Right kidney (tissue), 9 donors: ENCODE measurements at places on chromosomes 4 and X.

- DNase-seq, result no peak
These were observed 3.2 kb upstream of the PCDH19 start for GRCh38 chrX:100413229-100413628.

DNA sequence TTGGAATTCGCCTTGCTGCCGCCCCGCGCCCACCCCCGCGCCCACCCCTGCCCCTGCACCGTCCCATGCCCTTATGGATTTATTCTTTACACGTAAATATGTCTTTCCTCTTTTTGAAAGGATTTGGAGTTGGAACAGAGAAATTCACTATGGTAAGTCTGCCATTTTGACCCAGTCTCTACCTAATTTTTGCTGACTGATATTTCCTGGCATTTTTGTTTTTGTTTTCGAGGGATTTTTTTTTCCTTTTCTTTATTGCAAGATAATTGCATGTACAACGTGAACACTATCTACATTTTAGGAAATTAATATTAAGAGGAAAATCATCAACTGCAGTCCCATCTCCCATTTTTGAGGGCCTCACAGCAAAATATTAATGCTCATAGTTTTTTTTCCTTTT is 468 bp upstream of the SPIN2B start:
- DNase-seq, result peak; percentile 1

GRCh38 chr4:130131536-130131935 is 1035.6 kb downstream of the C4orf33 start:
- DNase-seq, result no peak

DNA sequence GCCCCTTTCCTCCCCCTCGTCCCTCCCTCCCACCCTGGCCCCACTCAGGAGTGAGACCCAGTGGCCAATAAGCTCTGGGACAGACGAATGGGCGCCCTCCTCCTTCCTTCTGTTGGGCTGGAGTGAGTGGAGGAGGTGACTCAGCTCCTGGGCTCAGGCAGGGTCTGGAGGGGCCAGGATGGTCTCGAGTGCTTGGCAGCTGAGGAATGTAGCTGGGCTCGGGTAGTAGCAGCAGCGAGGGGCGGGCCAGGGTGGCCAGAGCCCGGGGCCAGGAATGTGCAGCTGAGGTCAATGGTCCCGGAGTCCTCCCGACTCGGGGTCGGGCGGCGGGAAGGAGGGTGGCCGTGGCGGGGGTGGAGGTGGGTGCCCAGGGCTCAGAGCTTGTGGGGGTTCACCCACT is 15.0 kb downstream of the G6PD start:
- DNase-seq, result no peak

DNA sequence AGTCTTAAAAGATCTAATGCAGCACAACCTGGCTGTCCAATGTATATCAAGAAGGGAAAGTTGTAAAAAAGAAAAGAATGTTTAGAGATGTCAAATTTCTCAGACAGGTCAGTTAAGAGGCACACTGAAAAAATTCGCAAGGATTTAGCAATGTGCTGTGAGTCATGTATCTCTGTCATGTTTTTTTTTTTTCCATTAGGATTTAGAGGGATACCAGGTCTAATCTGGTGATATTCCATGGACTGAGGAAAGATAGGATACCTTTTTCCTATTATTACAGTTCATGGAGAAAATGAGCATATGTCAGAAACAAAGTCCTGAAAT is 815.4 kb upstream of the PCDH10 start:
- no peak for DNase-seq

GRCh38 chr4:180932370-180933001 is 1310.7 kb upstream of the TENM3 start:
- no peak for DNase-seq

GRCh38 chr4:101795704-101796103 is 5.2 kb downstream of the BANK1 start:
- no peak for DNase-seq

DNA sequence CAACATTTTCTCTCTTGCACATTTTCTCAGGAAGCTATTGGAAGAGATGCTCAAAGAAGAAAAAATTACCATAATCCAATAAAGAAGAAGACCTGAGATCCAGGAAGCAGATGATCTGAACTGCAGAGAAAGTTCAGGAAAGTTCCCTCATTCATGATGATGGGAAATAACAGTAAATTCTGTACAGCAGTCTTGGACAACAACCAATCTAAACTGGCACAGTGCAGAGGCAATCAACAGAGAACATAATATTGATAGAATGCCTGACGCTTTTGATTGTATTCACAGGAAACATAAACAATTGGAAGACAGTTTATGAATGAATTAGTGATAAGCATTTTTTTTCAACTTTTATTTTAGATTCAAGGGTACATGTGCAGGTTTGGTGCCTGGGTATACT is 428.9 kb downstream of the KCTD8 start:
- DNase-seq, result no peak

- no peak for DNase-seq
These were observed 323.9 kb upstream of the CASK start for GRCh38 chrX:42247241-42247640.

DNA sequence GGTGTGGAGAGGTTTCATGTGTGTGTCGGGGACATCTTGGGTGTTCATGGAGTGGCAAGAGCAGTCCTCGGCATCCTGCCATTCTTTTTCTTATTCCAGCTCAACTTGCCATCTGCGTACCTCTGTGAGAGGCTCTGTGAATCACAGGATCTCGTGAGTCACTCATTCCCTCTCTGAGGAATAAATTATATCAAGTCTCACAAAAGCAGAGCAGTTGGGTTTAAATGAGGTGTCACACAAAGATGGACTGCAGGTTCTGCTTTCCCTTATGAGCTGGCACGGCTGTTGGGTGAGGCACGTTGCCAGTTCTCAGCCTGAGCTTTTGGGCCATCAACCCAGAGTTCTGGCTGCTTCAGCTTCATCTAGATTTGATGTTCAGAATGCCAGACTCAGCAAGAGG is 6.8 kb upstream of the OCIAD2 start:
- DNase-seq, result no peak

DNA sequence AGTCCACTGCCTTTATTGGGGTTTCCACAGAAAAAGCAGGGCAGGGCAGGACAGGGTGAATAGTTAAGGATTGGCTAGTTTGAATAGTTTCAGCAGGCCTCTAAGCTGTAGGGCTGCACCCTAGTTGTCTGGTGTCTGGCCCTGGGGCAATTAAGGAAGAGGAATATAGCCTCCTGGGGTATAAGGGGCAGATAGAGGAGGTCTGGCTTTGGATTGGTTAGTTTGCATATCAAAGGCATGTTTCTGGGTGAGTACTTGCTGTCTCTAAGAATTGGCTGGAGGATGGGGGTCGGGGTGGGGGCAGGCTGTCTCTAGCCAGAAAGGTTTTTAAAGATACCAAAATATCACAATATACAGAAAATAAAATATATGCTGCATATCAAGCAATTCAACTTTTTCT is 100.4 kb downstream of the TMEM164 start:
- DNase-seq, result no peak

- DNase-seq, result no peak
These were observed 1084.1 kb downstream of the FAM133A start for GRCh38 chrX:94758130-94758529.

GRCh38 chrX:79408623-79409322 is 41.6 kb upstream of the ITM2A start:
- DNase-seq, result no peak

DNA sequence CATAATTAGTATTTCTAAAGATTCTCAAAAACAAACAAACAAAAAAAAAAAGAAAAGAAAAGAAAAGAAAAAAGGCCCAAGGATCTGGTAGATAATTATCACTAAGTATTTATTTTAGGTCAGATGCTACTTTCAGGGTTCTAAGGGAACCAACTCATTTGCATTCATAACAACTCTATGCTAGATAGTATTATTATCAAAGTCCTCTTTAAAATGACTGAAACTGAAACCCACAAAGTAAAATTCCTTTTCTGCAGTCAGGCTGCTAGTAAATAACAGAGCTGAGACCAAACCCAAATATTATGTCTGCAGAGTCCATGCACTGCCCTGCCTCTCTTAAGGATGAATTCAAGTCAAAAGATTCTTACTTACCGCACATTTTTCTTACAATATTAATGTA is 38.3 kb upstream of the MAPK10 start:
- DNase-seq, result no peak

DNA sequence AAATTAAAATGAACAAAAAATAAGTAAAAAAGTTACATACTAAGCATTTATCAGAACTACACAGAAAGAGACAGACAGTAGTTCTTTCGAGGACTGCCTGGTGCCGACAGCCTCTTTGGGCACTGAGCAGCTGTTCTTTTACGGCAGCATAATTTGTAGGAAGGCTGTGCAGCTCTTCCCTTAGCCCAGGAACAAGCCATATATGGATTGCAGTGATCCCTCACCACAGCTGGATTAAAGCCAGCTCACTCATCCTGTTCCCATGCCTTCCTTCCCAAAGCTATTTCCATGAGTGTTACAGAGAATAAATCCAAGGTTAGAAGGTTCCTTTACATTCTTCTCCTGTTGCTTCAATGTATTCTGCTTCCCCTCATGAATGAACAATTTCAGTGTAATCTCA is 71.7 kb downstream of the DDX60L start:
- no peak for DNase-seq

- DNase-seq, result no peak
These were observed 131.9 kb downstream of the FHIP1A start for GRCh38 chr4:151540728-151541388.

DNA sequence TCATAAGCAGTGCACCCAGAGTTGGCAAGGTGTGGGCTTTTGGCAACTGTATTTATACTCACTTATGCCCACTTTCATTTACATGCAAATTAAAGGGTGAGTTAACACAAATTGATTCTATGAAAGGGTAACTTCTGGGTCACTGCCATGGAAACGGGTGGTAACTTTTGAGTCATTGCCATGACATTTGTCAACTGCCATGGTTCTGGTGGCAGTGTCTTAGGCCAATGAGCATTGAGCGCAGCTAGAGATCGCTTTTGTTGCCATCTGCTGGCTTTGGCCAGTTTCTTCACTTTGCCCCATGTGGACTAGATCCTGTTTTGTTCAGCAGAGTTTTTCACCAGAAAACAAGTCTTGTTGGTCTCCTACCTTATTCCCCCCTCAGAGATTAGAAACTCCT is 170.8 kb upstream of the NUDT6 start:
- DNase-seq, result no peak

DNA sequence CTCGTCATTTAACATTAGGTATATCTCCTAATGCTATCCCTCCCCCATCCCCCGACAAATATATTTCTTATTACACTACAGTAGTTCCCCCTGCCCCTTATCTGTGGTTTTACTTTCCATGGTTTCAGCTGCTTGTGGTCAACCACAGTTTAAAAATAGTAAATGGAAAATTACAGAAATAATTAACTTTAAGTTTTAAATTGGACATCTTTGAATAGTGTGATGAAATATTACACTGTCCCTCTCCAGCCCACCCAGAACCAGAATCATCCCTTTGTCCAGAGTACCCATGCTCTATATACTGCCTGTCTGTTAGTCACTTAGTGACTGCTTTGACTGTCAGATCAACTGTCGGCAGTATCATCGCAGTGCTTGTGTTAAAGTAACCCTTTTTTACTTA is 47.4 kb upstream of the VEGFC start:
- no peak for DNase-seq

- DNase-seq, result peak; percentile 56
These were observed 700 bp downstream of the SLC26A1 start for GRCh38 chr4:992297-993110.

- no peak for DNase-seq
These were observed 29.5 kb downstream of the SH3TC1 start for GRCh38 chr4:8228319-8229250.

DNA sequence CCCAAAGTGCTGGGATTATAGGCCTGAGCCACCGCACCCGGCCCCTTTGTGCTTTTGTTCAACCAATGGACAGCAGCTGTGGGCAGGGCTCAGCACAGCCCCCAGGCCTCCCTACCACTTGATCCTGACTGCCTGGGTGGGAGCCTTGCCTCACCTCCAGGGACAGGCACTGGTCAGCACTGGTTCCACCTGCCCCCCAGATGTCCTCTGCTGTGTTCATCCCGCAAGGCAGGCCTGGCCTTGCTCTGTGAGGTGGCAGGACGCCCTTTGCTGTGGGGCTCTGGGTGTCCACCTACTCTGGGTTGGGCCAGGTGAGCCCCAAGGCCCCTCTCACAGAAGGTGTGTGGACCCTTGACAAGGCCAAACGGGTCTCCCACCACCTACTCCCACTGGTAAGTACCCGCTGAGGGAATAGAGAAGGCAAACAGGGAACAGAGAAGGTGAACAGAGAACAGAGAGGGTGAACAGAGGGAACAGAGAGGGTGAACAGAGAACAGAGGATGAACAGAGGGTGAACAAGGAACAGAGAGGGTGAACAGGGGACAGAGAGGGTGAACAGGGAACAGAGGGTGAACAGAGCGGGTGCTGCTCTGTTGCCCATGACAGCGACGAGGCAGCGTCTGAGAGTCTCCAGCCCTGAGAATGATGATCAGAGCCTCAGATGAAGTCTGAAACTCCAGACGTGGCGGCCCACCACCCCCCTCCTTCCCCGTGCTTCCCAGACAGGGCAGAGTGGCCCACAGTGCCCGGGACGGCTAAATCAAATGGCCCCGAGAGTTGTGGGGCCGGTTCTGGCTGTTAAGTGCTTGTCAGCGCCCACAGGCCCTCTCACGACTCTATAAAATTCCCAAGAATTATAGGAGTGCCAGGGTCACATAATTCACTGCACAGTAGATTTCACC is 55.0 kb upstream of the NKX1-1 start:
- no peak for DNase-seq

DNA sequence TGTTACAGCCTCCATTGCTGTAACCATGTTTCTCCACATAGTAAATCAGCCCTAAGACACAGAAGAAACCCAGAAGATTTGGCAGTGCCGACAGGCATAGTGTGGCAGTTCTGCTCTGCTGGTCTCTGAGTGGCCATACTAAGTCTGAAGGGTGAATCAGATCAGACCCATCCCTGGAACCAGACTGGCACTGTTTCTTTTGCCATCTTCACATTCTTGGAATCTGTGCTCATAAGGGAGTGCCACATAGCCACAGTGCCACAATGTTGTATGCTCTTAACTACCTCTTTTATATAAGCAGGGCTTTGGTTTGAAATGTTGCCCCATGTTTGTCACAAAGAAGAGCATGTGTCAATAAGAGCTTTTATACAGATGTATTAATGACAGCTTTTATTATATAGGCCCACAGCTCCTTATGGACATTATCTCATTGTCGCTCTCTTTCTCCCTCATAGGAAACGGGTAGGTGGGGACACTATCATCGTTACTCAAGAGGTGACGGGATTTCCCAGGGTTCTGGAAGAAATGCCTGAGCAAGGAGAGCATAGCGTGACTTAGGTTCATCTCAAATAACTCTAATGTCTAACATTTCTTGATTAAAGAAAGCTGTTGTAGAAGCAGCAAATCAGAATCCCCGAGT is 128.2 kb downstream of the CBR4 start:
- DNase-seq, result no peak

DNA sequence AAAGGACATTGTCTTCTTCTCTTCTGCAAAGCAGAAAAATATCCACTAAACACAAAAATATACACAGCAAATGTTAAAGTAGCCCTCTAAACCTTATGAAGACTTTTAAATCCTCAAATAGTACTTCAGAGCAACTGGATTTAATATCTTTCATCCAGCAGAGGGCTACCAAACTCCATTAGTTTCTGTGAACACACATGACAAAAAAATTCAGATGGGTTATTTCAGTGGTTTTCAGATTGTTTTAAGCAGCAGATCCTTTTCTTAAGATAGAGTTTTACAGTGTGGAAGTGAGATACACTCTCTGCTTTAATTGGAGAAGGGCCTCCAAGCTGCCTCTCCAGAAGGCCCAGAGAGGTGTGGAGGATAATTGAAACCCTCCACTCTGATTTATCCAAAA is 56.7 kb downstream of the ANK2 start:
- no peak for DNase-seq

- no peak for DNase-seq
These were observed 43.7 kb downstream of the OTOP1 start for GRCh38 chr4:4182835-4183568.
